ENCODE measurements at places on chromosomes 7 and 10.

GRCh38 chr10:59289853-59290252 is 72.5 kb downstream of the FAM13C start:
- DNase-seq, result no peak

- no peak for DNase-seq
Observed at GRCh38 chr10:114252883-114253282, 13.8 kb downstream of the VWA2 start.

GRCh38 chr7:70700941-70701425 is 431.0 kb upstream of the GALNT17 start:
- no peak for DNase-seq

GRCh38 chr10:73232887-73233286 is 14.2 kb downstream of the DNAJC9 start:
- DNase-seq, result no peak

GRCh38 chr10:123585477-123586445 is 80.4 kb upstream of the GPR26 start:
- no peak for DNase-seq
